CD4-positive, alpha-beta T cell treated with Interleukin-4 for 1 hour (primary cell): ENCODE measurements at places on chromosomes 5 and 9.
A peak's percentile ranks its signal among the peaks of the same experiment; 100 is the strongest.

DNA sequence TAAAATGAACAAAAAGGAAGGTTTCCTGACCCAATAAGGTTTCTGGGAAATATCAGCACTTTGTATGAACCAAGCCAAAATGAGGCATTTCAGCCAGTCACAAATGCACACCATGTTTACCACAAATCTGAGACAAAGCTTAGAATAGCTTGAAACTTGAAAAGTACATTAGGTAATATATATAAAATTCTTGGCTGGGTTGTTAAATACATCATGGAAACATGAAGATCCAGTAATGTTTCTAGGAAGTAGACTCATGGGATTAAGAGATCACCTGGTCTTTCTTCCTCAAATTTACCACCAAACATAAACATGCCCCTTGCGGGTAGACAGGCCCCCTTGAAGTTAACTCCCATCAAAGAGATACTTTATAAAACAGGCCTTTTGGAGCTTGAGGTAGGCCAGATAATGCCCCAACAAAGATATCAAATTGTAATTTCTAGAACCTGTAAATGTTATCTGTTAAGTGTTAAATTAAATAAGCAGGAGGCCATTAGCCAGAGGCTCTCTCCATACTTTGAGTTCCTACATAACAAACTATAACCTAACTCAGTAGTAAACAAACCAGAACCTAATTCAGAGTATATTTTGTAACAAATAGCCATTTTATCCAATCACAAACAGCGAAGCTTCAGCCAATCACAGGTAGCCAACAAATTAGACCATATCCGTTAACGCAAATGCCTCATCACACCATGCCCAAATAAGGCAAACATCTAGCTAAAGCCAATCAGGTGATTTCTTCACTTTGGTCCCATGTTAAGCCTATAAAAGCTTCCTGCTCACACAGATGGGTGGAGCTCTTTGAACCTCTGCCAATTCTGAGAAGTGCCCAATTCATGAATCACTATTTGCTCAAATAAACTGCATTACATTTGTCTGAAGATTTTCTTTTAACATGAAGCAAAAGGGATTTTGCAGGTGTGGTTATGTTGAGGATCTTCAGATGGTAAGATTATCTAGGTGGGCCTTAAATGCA, 127.9 kb upstream of the TARS1 start:
- DNase-seq, result no peak

- no peak for DNase-seq
Observed at GRCh38 chr5:59236986-59237385, 654.1 kb downstream of the RAB3C start.

- DNase-seq, result no peak
Observed at GRCh38 chr5:121366515-121366914, 485.2 kb upstream of the FTMT start.

GRCh38 chr9:928363-929042, 48.0 kb upstream of the DMRT3 start:
- DNase-seq, result no peak

DNA sequence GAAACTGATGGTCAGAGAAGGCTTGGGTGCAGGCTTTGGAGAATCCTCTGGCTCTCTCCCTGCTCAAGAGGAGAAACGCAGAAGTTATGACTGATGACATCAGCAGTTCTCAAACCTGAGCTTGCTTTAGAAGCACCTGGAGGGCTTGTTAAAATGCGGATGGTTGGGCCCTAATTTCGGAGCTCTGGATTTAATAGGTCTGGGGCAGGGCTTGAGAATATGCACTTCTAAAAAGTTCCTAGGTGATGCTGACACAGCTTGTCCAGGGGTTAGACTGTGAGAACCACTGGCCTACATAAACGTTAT, 26.4 kb downstream of the TBC1D2 start:
- no peak for DNase-seq

DNA sequence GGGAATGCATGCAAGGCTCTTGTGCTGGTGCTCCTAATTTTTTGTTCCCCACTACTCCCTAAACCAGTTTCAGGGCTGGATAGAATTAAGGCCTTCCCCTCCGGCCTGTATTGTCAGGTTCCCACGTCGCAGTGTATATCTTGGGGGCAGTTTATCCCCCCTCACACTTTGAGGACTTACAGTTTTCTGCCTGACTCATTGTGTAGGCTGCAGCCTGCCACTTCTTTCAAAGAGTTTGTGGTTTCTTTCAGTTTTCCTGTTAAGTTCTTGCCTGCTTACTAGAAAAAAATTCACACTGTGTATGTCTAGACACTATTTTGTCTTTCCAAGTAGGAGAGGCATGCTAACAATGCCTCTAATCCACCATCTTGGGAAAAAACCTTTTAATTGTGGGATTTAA, 28.4 kb upstream of the BTNL3 start:
- DNase-seq, result no peak

DNA sequence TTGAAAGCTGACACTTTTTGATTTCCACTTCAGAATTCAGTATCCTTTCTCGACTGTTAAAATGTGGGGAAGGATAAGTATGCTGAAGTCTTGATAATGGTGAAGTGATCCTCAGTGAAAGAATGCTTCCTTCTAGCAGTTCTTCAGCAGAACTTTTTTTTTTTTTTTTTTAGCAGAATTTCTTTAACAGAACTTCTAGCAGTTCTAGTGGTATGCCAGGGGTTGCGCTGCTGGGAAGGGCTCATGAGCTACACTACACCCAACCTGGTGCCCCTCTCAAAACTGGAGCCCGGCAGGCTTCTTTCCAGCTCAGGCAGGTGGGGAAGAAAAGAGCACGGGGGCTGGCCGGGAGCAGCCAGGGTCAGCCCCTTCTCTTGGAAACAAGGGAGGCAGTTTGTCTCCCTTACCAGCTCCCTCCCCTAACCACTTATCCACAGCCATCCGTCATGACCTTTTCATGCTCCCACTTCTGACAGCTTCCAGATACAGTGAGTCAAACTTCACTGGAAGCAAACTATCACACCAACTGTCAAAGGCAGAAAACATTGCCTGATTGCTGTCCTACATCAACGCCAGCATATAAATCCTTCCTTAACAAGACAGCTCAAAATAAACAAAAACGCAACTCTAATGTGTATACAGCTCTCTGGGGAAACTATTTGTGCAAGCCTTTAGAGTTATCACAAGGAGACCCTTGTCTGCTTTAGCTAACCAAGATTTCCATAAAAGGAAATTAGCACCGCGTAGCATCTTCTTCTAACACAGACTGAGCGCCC, 211.5 kb downstream of the GAPVD1 start:
- no peak for DNase-seq

DNA sequence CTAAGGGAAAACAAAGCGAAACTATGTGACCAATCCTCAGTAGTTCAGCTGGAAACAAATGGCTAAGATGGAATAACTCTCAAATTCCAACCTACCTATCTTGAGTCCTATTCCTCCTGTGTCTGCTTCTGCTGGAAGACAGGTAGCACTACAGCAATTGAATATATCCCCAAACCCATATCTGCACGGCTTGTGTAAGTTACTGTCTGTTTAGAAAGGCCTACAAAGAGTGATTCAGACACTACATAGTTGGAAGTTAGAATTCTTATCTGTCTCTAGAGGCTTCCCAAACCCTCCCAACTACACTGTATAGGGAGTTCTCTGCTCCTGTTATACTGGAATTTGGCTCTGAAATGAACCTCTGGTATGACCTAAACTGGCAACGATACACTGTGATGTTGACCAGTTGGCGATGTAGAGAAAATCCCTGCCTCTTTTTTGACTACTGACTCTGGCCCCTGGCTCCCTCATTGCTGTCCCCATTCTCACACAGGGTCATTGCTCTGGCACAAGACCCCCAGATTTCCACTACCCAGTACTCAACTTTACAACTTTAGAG, 22.6 kb upstream of the NADK2 start:
- DNase-seq, result no peak

GRCh38 chr5:174455301-174455700, 269.1 kb upstream of the MSX2 start:
- DNase-seq, result no peak

DNA sequence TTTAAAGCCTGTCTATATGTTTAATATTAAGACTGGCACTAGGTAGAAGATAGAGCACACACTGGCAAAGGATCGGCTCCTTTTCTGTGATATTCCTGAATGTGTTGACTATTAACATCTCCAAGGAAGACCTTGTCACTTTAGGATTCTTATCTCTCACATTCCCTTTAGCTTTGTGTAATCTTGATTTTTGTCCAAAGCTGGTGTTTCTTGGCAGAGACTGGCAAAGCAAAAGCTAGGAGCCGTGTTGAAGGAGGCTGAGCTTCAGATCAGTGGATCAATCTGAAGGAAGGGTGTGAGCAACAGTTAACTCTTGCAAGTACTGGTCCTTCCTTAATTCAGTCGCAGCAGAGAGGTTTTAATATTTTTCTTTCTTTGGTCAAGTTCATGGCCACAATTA, 830.4 kb upstream of the ZNF608 start:
- no peak for DNase-seq

DNA sequence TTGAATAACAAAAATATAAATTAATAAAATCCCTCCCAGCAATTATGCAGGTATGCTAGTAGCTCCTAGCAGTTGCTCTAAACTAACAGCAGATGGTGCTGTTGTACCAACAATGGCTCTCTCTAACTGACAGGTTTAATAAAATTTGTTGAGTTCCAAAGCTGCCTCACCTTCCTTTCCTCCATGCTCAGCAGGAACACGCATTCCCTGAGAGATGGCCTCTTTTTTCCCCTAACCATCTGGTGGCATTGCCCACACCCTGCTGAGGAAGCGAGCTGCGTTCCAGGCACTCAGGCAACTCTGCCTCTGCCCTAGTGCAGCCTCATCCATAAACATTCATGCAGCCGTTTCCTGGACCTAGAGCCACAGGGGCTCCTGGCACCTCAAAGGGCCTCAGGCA, 106.2 kb downstream of the KLHL3 start:
- peak; percentile 60 for DNase-seq

DNA sequence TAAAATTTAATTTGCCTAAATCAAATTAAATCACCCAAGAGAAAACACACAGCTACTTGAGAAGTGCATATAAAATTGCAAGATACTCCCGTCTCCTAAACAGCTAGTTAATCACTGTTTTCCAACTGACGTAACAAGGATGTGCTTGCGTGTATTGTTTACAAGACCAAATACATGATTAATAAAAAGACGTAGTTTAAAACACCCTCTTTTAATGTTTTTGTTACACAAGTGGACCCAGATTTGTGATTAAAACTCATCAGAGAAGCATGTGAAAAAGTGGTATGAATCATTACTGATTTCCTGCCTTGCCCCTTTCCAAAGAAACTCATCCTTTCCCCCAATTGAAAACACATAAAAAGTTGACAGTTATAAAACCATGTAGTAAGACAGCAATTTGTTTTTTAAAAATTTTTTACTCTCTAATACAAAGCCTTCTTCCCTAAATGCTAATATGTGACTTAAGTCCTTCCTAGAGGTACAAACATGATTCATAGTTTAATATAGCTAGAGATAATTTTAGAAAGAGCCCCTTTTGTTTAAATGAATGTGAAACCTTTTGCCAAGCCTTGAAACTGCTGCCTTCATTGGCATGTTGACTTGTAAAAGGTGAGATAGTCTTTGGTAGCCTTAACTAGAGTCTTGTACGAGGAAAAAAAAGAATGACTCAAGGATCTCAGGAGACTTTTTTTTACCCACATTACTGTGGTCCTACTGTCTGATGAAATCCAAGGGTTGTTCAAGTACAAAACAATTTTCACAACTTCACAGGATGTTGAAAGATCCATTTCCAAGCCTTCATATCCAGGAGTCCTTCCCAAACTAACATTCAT, 61.4 kb upstream of the FST start:
- DNase-seq, result no peak

- DNase-seq, result no peak
Observed at GRCh38 chr9:113951032-113951372, 74.9 kb downstream of the ZNF618 start.

- DNase-seq, result no peak
Observed at GRCh38 chr5:96207420-96207819, 225.6 kb downstream of the PCSK1 start.

DNA sequence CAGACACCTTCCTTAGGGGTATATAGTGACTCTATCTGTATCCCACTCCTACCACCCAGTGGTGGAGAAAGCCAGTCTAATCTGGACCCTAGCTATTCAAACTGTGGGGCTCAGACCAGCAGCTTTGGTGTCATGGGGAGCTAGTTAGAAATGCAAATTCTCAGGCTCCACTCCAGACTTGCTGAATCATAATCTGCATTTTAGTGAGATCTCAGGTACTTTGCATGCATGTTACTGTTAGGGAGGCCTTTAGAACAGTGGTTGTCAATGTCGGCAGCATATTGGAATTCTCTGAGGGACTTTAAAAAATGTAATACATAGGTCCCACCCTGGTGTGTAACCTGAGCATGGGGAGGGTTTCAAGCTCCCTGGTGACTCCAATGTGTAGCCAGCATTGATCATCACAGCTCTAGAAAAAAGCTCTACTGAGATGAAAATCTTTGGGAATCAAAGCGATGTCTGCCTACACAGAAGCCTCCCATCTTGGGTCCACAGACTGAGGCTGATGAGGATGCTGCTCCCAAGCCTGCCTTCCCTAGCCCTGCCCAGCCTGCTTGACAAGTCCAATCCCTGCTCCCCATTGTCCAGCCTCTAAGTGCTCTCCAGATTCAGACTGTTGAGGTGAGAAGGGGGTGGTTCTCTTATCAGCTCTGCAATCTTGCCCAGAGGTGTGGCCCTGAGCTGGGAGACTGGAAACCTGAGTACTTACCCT, 11.9 kb upstream of the GM2A start:
- DNase-seq, result no peak

GRCh38 chr9:128128836-128129590, 1.5 kb upstream of the PTGES2 start:
- DNase-seq, result no peak
